ENCODE measurements at places on chromosomes 16 and 17.
A peak's percentile ranks its signal among the peaks of the same experiment; 100 is the strongest.

DNA sequence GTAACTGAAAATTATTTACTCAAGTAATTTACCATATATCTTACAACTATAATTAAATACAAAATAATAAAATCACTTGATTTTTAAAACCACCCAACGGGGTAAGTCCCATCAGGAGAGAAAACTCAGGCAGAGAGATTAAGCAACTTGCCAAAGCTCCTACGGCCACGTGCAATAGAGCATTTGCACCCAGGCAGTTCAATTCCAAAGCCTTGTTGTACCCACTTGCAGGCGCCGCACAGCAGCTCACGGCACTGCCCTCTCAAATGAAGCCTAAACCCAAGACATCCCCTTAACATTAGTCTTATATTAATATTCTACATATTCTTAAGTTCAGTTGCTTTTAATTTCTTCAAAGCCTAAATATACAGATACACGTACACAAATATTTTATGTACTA lies 75.7 kb downstream of the SPAG9 start:
- DNase-seq = no peak

- no peak for DNase-seq
These were observed 20.1 kb downstream of the TPSD1 start for GRCh38 chr16:1275791-1276579.

DNA sequence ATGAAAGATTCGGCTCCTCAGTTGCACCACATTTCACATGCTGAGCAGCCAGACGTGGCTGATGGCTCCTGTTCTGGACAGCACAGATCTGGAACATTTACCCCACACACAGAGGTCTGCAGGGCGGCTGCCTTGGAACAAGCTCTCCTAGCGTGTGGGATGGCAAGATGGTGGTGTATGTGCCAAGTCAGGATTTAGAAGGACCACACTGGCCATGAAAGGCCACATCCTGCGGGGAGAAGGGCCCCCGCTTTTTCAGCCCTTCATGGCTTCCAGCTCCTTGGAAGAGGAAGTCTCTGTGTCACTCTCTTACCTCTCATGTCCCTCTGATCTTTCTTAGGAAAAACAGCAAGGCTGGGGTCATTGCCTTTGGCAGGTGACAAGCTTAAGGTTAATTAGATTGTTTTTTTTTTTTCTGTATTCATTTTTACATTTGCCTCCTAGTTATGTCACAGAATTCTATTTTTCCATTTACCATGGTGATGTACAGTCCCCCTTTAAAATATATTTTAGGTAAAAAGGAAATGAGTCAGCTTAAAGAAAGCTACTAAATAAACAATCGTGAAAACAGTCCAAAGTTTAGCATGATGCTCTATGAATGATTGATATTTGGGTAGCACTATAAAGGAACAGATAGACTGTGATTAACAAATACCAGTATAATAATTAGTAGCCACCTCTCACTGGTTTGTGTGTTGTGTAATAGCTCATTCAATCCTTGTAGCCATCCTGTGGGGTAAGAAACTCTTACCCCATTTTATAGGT lies 396.6 kb downstream of the CPPED1 start:
- no peak for DNase-seq

DNA sequence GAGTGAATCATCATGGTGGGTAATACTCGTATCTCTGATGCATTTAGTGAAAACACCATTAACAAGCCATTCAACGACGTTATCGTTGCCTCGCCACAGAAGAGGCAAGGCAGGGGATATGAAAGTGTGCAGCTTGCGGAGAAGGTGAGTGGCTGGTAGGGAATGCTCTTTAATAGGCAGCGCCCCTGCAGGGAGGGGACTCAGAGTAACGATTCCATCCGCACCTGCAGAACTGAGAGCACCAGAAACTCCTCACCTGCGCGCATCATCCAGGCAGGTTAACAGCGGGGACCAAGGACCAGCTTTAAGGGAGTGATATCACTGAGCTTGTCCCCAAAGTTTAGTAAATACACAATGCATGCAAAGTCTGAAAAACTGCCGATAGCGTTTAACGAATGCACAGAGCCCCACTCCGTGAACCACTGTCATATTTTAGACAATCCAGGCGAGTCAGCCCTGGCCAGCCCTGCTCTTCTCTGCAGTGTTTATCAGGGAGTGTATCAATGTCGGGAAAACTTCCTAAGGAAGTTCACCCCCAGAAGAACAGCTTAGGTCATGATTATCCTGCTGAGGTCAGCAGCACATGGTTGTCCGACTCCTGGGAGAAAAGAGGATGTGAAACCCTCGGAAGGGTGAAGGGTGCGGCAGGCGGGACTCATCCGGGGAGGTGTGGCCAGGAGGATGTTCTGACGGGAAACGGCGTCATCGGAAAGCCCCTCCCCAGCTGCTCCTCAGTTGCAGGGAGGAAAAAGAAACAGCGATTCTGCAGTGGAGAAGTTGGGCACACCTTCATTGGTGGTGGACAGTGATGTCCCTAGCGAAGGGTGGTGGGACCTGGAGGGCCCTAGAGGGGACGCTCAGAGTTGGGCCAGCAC lies 68.5 kb upstream of the DNAH17 start:
- DNase-seq = peak; percentile 33

- no peak for DNase-seq
These were observed 7.3 kb downstream of the ESRP2 start for GRCh38 chr16:68228652-68229051.

- no peak for DNase-seq
These were observed 9.8 kb downstream of the OTOP3 start for GRCh38 chr17:74945543-74945942.

Data from hypothalamus (tissue), 51 donors.